GM23248 (cell line): ENCODE measurements at places on chromosomes 3 and 15.

DNA sequence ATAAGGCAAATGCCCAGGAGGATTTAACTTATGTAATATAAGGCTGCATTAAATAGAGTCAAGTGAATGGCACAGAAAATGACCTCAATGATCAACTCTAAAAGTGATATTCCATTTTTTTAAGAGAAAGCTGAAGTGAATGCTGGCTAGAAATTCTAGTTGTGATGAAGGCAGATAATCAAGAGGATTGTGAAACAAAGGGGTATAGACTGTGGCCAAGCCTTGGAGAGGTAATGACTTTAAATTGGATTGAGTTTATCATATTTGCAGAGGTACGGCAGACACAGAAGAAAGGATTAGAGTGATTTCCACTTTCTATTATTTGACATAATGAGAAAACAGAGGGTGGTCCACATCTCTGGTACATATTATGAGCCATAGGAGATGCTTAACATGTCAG lies 269.2 kb downstream of the MECOM start:
- H3K27ac ChIP-seq, result no peak overlapping the region
- H3K4me3 ChIP-seq, result no peak overlapping the region
- no peak for DNase-seq
- no peaks in the 10 kb centered on the region for H3K36me3 ChIP-seq
- no peaks in the 10 kb centered on the region for H3K4me1 ChIP-seq

GRCh38 chr15:61196711-61197586 lies 32.2 kb downstream of the RORA start:
- no peak for DNase-seq
- H3K36me3 ChIP-seq, result no peaks in the 10 kb centered on the region
- no peaks in the 10 kb centered on the region for H3K4me1 ChIP-seq
- no peak overlapping the region for H3K27ac ChIP-seq

- DNase-seq, result no peak
- H3K4me3 ChIP-seq, result no peak overlapping the region
- H3K36me3 ChIP-seq, result no peaks in the 10 kb centered on the region
- no peaks in the 10 kb centered on the region for H3K27me3 ChIP-seq
- H3K4me1 ChIP-seq, result no peaks in the 10 kb centered on the region
These were observed 806.7 kb upstream of the EPHA6 start for GRCh38 chr3:96007650-96008195.

DNA sequence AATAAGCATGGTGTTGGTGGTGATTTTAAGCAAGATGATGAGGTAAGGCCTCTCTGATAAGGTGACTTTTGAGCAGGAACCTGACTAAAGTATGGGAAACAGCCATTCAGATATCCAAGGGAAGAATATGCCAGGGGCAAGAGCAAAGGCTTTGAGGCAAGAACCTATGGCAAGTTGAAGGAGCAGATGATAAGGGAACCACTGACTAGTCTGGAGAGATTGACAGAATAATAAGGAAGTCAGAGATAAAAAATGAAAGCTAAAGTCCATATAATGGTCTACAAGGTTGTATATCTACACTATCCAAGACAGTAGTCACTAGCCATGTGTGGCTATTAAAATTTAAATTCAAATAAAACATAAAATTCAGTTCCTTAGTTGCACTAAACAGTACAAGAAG lies 2.5 kb upstream of the C3orf38 start:
- peaks cover 20% of the 10 kb centered on the region for H3K4me1 ChIP-seq
- H3K27ac ChIP-seq, result no peak overlapping the region
- H3K36me3 ChIP-seq, result 0 out of 2 replicates have a peak, but pooled peaks cover 8% of the 10 kb centered on the region
- no peaks in the 10 kb centered on the region for H3K27me3 ChIP-seq
- no peak for DNase-seq
- no peak overlapping the region for H3K4me3 ChIP-seq

DNA sequence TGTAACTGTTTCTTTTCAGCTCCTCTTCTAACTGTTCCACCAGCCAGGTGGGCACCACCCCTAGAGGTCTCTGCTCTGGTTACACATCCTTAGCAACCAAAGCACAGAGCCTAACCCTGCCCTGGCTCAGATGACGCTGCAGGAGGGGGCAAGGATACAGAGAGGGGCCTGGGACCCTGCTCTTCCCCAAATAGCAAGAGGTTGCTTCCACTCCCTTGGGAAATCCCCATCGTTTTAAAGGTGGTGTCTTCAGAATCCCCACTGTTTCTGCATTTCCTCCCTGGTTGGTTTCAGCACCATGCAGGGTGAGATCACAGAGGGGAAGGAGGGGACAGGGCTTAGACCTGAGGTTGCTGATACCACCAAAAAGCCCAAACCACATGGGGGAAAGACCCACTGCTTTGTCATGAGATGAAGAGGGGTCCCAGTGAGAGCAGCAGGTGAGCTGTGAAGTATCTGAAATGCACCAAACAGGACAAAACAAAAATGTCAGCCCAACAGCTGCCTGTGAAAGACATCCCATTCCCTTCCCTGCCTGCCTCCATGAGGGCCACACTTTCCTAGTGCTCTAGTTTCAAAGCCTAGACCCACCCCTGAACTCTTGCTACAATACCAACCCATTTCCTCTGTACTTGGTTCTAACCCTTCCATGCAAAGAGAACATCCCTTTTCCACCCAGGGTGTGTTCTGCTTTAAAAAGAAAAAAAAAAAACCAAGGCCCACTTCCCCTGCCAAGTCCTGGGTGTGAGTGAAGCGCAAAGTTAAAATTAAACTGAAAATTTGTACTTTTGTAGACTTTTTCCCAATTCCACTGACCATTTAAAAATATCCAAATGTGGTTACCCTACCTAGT lies 29.0 kb downstream of the ANP32A start:
- no peaks in the 10 kb centered on the region; the same call in 1 of the 2 replicates for H3K36me3 ChIP-seq
- H3K27me3 ChIP-seq, result no peaks in the 10 kb centered on the region
- H3K4me3 ChIP-seq, result no peak overlapping the region
- no peak for DNase-seq
- no peak overlapping the region for H3K27ac ChIP-seq
- H3K4me1 ChIP-seq, result peaks cover 15% of the 10 kb centered on the region

DNA sequence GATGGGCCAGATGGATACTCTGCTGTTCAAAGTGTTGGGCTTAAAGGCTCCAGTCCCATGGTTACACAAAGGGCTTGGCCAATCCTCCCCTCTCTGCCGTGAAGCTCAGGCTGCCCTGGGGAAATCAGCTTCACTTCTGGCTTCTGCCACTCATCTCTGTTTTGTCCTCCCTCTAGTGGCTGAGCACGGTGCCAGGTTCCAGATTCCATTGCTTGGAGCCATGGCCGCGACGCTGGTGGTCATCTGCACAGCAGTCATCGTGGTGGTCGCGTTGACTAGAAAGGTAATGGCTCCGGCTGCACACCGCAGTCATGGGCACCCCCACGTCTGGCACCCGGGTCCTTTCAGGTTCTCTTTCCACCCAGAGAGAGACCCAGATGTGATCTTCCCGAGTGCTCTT lies 5.6 kb downstream of the TIGIT start:
- H3K36me3 ChIP-seq, result no peaks in the 10 kb centered on the region
- no peaks in the 10 kb centered on the region for H3K4me1 ChIP-seq
- H3K27ac ChIP-seq, result no peak overlapping the region
- no peaks in the 10 kb centered on the region for H3K27me3 ChIP-seq
- no peak overlapping the region for H3K4me3 ChIP-seq

GRCh38 chr3:152232001-152232400 lies 36.7 kb upstream of the MBNL1 start:
- H3K4me3 ChIP-seq, result no peak overlapping the region
- peaks cover 13% of the 10 kb centered on the region for H3K4me1 ChIP-seq

GRCh38 chr15:68383161-68384074 lies 48.5 kb downstream of the ITGA11 start:
- peaks cover 7% of the 10 kb centered on the region; the same call in 1 of the 2 replicates for H3K36me3 ChIP-seq
- peak overlapping the region; percentile 80 for H3K27ac ChIP-seq
- no peaks in the 10 kb centered on the region for H3K27me3 ChIP-seq
- peaks cover 29% of the 10 kb centered on the region for H3K4me1 ChIP-seq

- H3K36me3 ChIP-seq, result no peaks in the 10 kb centered on the region
- H3K4me1 ChIP-seq, result peaks cover 3% of the 10 kb centered on the region
- DNase-seq, result no peak
- H3K27ac ChIP-seq, result no peak overlapping the region
These were observed 35.8 kb upstream of the SLCO2A1 start for GRCh38 chr3:134065252-134066157.

GRCh38 chr3:23480329-23480714 lies 277.2 kb downstream of the UBE2E2 start:
- no peak overlapping the region for H3K4me3 ChIP-seq
- H3K27ac ChIP-seq, result no peak overlapping the region

DNA sequence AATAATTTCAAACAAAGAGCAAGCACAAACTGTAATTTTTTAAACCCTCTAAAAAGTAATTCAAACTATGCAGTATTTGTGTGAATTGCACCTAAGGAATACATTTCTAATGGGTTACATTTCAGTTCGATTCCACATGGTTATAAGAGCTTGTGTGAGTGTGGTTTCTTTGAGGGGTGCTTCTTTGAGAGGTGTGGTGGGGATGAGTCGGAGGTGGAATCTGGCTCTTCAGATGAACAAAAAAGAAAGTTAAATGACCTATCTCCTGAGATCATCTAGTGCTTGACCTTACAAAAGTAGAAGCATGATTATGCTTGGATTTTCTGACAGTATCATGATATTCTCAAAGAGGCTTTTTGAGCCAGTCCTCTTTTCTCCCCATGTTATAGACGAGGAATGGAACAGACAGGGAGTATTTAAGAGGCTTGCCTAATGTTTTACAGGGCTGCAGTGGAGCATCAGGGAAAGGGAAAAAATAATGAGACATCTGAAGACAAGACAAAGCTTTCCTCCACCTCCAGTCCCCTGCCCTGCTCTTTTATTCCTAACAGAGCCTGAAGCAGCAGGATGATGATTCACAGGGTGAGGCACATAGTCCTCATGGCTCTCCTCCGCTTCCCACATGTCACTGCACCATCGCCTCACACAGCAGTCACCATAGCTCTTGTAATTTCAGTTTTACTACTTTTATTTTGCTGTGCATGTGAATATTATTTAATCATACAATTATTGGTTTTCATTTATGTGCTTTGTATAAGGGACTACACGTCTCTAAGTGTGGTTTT lies 82.0 kb downstream of the LYSMD4 start:
- no peaks in the 10 kb centered on the region for H3K27me3 ChIP-seq
- H3K4me3 ChIP-seq, result peak overlapping the region; percentile 30

DNA sequence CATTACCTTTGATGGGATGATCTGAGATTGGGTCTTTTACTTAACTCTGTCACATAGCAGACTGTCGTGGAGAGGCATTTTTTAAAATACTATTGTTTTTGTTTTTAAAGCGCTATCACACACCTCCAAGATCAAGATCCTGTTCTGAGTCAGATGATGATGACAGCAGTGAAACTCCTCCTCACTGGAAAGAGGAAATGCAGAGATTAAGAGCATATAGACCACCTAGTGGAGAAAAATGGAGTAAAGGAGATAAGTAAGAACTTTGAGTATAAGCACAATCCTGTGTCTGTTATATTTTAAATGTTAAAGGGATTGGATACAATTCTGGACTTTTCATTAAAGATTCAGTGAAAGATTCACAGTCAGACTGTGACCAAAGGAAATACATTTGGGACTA lies 18.4 kb upstream of the ZBTB47 start:
- H3K4me1 ChIP-seq, result peaks cover 14% of the 10 kb centered on the region
- no peak overlapping the region for H3K4me3 ChIP-seq
- peak; percentile 55 for DNase-seq
- H3K36me3 ChIP-seq, result peaks cover 93% of the 10 kb centered on the region
- no peaks in the 10 kb centered on the region for H3K27me3 ChIP-seq

DNA sequence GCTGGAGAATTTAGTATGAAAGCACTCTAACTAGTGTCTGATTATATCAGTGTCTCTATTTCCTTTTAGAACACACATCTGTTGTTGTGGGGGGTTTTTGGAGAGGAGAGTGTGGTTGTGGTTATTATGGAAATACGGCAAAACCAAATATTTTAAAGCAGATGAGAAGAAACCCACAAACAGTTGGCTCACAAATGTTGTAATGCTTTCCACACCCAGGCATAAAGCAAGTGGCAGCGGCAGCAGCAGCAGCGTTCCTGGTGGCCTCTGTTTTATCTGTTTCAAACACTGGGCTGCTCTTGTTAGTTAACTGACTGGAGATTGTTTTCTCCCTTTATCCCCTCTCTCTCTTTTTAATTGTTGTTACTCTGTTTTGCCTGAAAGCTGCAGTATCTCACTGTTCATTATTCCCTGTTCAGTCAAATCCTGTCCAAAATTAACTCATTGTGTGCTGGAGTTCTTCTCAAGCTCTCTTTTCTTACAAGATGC lies 1045.5 kb upstream of the NR2F2 start:
- DNase-seq, result peak; percentile 48
- H3K36me3 ChIP-seq, result no peaks in the 10 kb centered on the region
- H3K27me3 ChIP-seq, result no peaks in the 10 kb centered on the region
- no peak overlapping the region for H3K4me3 ChIP-seq
- H3K27ac ChIP-seq, result no peak overlapping the region
